Suppressor macrophage treated with lipopolysaccharide for 4 hours (primary cell): ENCODE measurements at places on chromosomes 7 and 10.

GRCh38 chr10:31897506-31897905 lies 31.1 kb downstream of the ARHGAP12 start:
- DNase-seq: no peak

DNA sequence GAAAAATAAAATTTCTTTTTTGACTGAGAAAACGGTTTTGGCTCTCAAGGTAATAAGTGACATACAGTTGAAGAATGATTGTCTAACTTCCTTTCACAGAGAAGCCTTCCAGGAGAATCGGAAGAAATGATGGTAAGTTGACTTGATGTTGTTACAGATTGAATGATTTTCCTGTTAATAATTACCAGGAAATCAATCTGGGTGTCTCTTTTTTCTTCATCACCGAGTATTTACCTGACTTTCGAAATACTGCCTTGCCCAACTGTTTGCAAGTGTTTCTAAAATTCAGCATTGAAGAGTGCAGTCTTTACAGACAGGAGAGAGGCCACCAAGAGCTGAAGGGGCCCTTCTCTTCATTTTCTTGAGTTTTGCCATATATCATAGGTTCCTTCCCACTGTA lies 4.0 kb downstream of the ITIH2 start:
- no peak for DNase-seq

DNA sequence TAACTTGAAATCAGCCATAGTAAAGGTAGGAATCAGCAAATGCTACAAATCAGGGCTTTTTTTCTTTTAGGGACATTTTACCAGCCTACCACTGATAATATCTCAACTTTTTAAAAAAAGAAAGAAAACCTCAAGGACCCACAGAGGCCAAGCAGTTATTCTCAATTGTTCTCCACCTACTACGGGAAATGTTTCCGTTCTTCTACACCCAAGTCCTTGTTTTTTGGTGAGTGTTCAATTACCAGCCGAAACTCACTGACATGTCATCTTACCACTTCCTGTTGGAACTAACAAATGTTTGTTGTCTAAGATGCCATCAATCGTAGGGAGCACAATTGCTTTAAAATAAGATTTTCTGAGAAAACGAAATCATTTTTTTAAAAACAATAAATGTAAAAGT lies 50.2 kb upstream of the CDK1 start:
- no peak for DNase-seq

DNA sequence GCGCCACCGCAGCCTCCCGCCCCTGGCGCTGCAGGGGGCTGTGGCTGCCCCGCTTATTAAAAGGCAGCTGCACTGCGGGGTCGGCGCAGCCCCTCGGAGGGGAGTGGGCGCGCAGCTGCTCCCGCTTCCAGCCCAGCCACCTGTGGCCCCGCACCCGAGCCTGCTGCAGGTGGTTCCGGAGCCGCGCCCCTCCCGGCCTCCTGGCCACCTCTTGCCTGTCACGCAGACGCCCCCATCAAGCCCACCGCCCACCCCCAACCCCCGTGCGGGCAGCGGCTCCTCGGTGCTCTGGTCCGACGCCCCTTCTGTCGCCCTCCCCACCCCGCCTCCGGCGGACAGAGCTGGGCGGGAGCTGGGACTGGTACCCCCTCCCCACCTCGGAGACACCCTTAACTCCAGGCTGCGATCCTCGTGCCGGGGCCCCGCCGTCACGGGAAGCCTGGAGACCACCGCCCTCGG lies 549 bp downstream of the CALY start:
- no peak for DNase-seq

DNA sequence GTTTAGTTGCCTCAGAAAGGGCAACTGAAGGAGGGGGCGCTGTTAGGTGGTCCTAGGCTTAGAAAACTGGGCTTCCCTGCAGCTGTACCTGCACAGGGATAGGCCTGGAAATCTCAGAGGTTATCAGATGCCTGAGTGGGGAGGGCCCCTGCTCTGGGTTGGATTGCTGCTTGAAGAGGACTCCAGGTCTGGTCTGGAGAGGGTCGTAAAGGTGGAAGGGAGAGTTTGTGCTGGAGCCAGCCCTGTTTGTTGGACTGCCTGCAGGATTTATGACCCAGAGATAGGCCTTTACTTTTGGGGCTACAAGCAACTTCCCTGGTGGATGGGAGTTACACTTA lies 765.9 kb downstream of the GRID1 start:
- no peak for DNase-seq

DNA sequence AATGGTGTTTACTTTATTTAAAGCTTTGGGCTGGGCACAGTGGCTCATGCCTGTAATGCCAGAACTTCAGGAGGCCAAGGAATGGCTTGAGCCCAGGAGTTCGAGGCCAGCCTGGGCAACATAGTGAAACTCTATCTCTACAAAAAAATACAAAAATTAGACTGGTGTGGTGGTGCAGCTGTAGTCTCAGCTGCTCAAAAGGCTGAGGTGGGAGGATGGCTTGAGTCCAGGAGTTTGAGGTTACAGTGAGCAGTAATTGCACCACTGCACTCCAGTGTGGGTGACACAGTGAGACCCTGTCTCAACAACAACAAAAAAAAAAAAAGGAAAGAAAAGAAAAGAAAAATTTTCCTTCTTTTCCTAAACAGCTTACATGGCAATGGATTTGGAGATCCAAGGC lies 22.0 kb downstream of the SLC16A9 start:
- no peak for DNase-seq

- DNase-seq: no peak
Measured at GRCh38 chr7:44074349-44074695, 8.0 kb downstream of the POLM start.

DNA sequence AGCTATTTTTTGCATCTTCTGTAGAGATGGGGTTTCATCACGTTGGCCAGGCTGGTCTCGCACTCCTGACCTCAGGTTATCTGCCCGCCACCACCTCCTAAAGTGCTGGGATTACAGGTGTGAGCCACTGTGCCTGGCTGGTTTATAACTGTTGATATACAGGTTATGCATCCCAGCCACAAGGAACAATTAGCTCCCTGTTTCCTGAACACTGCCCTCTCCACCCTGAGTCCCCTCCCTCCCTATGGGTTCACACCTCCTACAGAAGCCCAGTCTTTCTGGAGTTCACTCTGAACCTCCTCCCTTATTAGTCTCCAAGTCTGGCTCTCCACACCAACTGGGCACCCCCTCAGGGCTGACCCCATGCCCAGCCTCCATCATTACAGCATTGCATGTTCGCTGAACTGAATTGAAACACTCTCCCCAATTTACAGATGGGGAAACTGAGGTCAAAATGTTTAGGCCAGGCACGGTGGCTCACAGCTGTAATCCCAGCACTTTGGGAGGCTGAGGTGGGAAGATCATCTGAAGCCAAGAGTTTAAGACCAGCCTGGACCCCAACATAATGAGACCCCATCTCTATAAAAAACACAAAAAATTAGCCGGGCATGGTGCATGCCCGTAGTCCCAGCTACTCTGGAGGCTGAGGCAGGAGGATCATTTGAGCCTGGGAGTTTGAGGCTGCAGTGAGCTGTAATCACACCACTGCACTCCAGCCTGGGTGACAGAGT lies 1.7 kb upstream of the CLIP2 start:
- DNase-seq: no peak

DNA sequence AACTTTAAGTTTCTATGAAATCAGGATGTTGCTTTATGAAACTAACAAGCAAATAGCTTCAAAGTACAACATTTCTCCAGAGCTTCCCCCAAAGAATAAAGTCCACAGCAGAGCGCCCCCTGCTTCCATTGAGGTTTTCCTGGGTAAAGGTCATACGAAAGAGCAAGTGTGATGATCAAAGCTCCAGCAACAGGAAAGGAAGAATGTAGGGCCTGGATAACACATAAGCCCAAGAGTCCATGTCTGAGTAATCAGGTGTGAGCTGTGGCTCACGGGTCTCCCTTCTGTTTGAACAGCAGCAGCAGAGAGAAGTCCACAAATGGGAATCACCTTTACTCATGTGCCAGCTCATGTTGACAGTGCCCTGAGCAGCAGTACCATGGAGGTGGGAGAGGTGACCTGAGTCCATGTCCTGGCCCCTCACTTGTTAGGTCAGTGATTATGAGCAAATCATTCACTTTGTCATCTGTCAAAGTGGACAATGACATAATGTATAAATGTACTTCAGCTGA lies 50.5 kb downstream of the MRPL32 start:
- DNase-seq: no peak

GRCh38 chr7:157676456-157677255 lies 339.9 kb downstream of the DNAJB6 start:
- no peak for DNase-seq

GRCh38 chr7:131753620-131754222 lies 197.3 kb upstream of the PODXL start:
- DNase-seq: no peak

DNA sequence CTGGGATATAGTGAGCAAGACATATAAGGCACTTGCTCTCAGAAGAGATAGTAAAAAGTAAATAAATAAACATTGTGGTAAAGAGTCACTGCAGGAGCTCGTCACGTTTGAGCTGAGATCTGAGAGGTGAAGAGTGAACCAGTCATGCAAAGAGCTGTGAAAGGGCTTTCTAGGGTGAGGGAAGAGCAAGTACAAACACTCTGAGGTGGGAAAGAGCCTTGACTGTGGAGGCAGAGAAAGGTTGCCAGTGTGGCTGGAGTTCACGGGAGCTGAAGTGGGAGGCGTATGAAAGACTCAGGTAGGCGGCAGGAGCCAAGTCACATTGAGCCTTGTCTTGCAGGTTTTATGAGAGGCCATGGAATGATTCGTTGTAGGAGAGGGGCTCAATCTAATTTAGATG lies 141.0 kb downstream of the C1GALT1 start:
- DNase-seq: no peak

DNA sequence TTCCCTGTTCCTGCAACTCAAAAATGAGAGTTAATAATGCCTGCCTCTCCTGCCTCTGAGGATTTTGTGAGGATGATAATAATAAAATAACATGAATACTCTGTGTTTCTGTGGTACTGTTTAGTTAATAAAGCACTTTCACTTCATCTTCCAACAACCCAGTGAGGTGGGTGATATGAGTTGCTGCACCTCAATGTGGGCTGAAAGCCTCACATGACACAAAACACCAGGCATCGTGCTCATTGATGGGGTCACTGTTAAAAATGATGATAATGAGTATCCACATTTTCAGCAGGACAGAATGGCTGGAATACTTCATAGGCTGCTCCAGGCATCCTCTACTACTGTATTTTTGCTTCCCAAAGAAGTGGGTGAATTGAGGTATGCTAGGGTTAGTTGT lies 222.8 kb upstream of the NRP1 start:
- no peak for DNase-seq

- no peak for DNase-seq
Measured at GRCh38 chr7:115052706-115053105, 130.8 kb downstream of the MDFIC start.
